ENCODE measurements at places on chromosomes 12 and 14.

DNA sequence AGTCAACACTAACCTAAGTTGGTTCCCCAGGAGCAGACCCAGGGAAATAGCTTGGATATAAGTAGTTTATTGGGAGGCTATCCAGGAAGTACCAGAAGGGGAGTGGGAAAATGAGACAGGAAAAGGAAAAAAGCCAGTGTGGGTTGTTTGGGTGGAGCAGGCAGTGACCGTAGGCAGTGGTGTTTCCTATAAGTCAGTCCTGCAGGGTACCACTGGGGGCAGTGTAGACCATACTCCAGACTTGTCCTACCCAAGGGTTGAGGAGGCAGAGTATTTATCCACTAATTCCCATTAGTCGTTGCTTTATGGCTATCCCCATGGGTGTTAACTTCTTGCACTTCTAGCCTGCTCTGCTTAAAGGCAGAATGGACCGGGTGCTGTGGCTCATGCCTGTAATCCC is 6.4 kb upstream of the CCDC60 start:
- H3K36me3 ChIP-seq, result no peaks in the 10 kb centered on the region
- peaks cover 7% of the 10 kb centered on the region for H3K27me3 ChIP-seq
- H3K4me1 ChIP-seq, result no peaks in the 10 kb centered on the region
- H3K4me3 ChIP-seq, result no peak overlapping the region
- no peak for DNase-seq

DNA sequence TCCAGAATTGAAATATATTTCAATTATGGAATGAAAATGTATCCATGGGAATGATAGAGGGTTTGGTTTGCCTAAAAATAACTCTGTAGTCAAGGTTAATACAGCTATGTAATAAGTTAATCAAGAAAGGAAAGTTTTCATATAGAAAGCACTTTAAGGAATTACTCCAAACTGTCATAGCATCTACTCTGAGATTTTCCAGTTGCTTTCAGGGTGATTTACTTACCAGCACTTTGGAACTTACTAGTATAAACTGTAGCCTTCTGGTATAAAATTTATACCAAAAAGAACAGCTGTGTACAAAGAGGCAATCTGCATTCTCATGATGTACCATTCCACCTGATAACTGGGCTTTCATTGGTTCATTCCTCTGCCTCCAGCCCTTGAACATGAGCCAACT is 87.1 kb downstream of the ARF6 start:
- no peaks in the 10 kb centered on the region for H3K27me3 ChIP-seq
- peaks cover 3% of the 10 kb centered on the region for H3K36me3 ChIP-seq
- peaks cover 67% of the 10 kb centered on the region for H3K4me1 ChIP-seq
- H3K4me3 ChIP-seq, result no peak overlapping the region
- H3K27ac ChIP-seq, result peak overlapping the region; percentile 87

GRCh38 chr14:29865299-29865698 is 62.3 kb downstream of the PRKD1 start:
- H3K27me3 ChIP-seq, result no peaks in the 10 kb centered on the region
- no peaks in the 10 kb centered on the region for H3K36me3 ChIP-seq
- no peak overlapping the region for H3K4me3 ChIP-seq
- no peak for DNase-seq
- H3K27ac ChIP-seq, result no peak overlapping the region

GRCh38 chr12:101925935-101926334 is 48.6 kb downstream of the DRAM1 start:
- H3K36me3 ChIP-seq, result no peaks in the 10 kb centered on the region
- H3K4me3 ChIP-seq, result no peak overlapping the region
- DNase-seq, result no peak
- no peak overlapping the region for H3K27ac ChIP-seq

DNA sequence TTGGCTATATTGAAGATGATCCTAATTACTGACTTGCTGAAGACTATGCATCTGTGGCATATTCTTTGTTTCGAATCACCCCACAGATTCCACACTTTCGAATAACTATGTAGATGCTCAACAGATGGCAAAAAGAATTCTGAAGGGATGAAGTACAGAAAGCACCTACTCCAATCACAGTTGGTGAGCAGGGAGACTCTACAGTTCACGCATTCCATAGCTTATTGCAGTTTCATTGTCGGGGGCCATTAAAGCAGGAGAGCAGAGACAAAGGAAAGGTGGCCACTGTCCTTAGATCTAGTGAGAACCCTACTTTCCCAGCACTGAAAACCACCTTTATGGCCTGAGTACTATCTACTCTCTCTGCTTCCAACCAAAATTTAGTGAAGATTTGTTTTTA is 191.9 kb downstream of the STXBP6 start:
- no peak for DNase-seq
- no peaks in the 10 kb centered on the region for H3K4me1 ChIP-seq
- no peaks in the 10 kb centered on the region for H3K36me3 ChIP-seq
- H3K27ac ChIP-seq, result no peak overlapping the region
- H3K27me3 ChIP-seq, result peaks cover 7% of the 10 kb centered on the region

- H3K27me3 ChIP-seq, result no peaks in the 10 kb centered on the region
- H3K4me1 ChIP-seq, result no peaks in the 10 kb centered on the region
- no peak overlapping the region for H3K27ac ChIP-seq
- no peak for DNase-seq
- no peaks in the 10 kb centered on the region for H3K36me3 ChIP-seq
These were observed 169.7 kb upstream of the G2E3 start for GRCh38 chr14:30389134-30389876.

All from B cell (primary cell).